ENCODE measurements at places on chromosomes 5 and 9.

GRCh38 chr5:67808340-67808739 lies 407.2 kb upstream of the PIK3R1 start:
- DNase-seq: no peak

DNA sequence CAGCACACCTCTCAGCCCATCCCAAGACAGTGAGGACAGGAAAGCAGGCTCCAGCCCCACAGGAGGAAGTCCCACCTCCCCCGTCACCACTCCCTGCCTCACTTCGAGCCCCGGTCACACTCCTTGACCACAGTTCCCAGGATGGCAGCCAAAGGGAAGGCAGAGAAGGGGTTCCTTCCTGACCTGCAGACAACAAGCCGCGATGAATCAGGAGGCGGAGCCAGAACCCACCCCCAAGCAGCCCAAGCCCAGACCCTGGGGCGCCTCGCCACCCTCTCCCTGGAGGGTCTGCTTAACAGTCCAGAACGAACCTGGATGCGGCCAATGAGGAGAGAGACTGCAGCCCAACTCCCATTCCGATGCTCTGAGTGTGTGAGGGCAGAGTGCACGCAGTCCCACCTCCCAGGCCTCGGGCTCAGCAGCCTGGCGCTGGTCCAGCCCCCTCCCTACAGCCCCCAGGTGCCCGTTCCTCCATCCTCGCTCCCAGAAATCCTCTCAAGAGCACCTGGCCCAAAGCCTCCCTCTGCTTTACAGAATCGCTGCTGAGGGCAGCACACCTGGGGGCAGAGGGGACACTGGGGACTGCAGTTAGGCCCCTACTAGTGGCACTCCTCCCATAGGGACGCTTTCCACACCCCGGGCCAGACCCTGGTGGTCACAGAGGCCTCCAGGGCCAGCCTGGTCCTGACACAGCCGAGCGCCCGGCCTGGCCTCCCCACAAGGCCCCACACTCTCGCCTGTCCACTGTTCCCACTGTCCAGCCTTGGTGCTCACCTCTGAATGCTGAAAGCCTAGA lies 69.6 kb upstream of the LRRTM2 start:
- DNase-seq: no peak

- DNase-seq: no peak
Observed at GRCh38 chr9:83563360-83563759, 25.2 kb upstream of the FRMD3 start.

DNA sequence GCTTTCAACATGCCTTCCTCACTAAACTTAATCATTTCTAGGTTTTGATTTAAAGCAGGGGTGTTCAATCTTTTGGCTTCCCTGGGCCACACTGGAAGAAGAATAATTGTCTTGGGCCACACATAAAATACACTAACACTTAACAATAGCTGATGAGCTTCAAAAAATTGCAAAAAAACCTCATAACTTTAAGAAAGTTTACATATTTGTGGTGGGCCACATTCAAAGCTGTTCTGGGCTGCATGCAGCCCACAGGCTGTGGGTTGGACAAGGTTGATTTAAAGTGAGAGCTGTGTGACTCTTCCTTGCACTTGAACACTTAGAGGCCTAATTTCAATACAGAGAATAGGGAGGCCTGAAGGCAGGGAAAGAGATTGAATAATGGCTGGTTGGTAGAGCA lies 598.3 kb downstream of the EFNA5 start:
- no peak for DNase-seq

DNA sequence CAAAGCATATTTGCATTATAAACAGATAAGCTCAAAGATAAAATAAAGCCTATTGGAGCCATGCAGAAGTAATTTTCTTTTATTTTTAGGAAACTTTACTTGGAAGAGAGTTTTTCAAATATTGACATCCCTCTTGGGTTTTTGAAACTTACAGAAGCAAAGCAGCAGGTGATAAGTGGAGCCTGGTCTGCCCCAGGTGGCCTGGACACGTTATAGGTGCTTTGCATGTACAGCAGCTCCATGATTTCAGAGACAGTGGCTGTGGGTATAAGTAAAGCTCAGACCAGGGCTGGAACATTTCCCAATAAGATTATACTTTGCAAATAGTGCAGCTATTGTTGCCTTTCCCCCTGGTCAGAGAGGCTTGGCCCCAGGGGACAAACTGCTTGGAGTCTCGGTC lies 51.5 kb downstream of the CCDC192 start:
- no peak for DNase-seq

GRCh38 chr5:45037927-45038326 lies 229.2 kb downstream of the MRPS30 start:
- DNase-seq: no peak
